ENCODE measurements at places on chromosomes 2 and 18.
A peak's percentile ranks its signal among the peaks of the same experiment; 100 is the strongest.

DNA sequence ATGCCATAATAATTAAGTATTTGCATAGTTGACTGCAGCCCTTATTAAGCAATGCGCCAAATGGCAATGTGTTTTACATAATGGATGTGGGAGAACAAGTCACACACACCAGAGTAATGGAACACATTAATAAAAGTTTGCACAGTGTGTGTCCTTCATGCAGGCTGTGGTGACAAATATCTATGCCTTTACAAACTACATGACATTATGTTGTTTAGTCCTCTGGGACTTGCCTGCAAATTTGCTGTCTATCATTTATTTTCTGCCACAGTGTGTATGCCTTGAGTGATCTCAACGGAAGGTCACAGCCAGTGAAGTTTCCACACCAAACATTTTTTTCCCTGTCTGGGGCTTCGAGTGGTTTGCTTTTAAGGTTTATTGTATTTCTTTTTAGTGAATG is 175.2 kb upstream of the TMEFF2 start:
- no peak for DNase-seq

- DNase-seq, result no peak
These were observed 22.7 kb downstream of the EXOC6B start for GRCh38 chr2:72803151-72803550.

DNA sequence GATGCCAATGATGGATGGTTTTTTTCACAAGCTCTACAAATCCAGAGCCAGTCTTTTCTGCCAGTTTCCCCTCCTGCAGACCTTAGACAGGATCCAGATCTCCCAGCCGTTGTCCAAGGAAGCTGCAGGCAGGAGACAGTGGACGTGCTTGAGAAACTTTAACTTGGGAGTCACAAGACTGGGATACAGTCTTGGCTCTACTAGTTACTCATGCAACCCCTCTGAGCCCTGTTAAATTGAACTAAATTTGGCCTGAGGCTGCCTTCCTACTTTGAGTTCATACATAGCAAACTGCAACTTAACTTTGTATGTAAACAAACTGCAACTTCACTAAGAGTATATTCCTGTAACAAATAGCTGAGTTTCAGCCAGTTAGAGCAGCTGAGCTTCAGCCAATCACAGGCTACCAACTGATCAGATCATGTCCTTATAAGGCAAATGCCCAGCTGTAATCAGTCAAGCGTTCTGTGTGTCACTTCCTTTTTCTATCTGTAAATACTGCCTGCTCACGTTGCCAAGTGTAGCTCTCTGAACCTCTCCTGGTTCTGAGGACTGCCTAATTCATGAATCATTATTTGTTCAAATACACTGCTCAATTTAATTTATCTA is 140.9 kb downstream of the CAPN13 start:
- peak; percentile 58 for DNase-seq

- DNase-seq, result no peak
These were observed 24.0 kb downstream of the CERKL start for GRCh38 chr2:181632733-181633401.

- DNase-seq, result peak; percentile 60
These were observed 26.9 kb upstream of the DTNB start for GRCh38 chr2:25700221-25700660.

GRCh38 chr2:120300385-120300784 is 45.6 kb upstream of the INHBB start:
- DNase-seq, result no peak

GRCh38 chr2:136572335-136572734 is 193.0 kb upstream of the THSD7B start:
- no peak for DNase-seq

GRCh38 chr2:137959166-137959565 is 5.1 kb upstream of the HNMT start:
- no peak for DNase-seq

GRCh38 chr2:214139630-214140284 is 271.1 kb upstream of the VWC2L start:
- DNase-seq, result no peak

GRCh38 chr2:88016960-88017779 is 823 bp upstream of the RNU2-63P start:
- DNase-seq, result peak; percentile 59

GRCh38 chr2:36915627-36916026 is 50.7 kb downstream of the STRN start:
- peak; percentile 64 for DNase-seq

DNA sequence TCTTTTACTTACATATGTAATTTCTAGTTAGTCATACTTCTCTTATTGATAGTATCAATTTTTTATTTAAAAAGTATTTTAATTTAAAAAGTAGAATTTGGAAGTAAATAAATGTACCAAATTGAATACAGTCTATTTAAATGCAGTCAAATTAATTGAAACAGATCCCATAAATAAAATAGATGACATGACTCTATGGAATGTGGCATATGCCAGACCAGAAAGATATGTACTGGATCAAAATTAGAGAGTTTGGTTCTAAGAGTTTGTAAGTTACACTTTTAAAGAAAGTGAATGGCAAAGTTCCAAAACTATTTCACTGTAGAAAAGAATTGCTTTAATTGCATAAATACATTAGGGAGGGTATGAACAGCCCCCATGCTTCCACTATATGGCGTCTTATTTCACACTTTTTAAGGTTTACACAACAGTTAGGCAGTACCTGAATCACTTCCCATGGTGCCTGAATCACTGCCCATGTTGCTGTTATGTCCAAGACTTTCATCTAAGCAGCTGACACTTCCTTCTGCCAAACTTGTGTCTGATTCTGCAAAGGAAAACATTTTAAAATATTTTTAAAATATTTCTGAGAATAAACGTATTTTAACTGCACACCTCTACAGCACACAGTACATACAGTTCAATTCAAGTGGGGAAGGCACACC is 25.2 kb downstream of the IFIH1 start:
- no peak for DNase-seq

- no peak for DNase-seq
These were observed 17.9 kb upstream of the DSG3 start for GRCh38 chr18:31429623-31430022.

GRCh38 chr2:232773815-232774214 is 2.5 kb downstream of the KCNJ13 start:
- no peak for DNase-seq

DNA sequence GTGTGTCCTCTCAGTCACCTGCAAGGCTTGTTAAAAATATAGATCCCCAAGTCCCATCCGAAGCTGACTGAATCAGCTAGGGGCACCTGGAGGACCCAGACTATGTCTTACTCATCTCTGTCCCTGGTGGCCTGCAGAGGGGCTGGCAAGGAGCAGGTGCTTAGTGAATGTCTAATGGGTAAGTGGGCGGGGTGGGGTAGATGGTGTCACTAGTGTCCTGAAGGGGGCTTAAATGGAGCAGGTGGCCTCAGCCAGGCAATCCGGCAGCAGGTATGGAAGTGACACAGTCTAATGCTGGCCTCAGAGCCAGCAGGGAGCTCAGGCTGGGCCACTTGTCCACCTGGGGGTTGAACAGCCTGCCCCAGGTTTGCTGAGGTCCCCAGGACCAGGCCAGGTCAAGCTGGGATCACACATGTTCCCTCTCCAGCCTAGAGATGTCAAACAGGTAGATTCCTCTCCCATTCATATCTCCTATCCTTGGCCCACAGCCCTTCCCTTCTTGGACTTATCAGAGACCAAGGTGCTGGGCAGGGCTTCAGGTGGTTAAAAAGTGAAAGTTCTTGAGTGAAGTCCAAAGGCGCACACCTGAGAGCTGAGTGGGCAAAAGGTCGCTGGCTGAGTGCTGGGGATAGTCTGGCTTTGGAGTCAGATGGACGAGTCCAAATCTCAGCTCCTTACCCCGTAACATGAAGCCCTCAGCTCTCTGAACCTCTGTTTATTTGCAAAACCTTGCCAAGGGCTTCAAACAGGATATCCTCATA is 1.7 kb downstream of the STEAP3 start:
- no peak for DNase-seq

- no peak for DNase-seq
These were observed 11.1 kb downstream of the AQP4 start for GRCh38 chr18:26854292-26854881.

GRCh38 chr2:8926356-8926755 is 77.1 kb downstream of the MBOAT2 start:
- no peak for DNase-seq

DNA sequence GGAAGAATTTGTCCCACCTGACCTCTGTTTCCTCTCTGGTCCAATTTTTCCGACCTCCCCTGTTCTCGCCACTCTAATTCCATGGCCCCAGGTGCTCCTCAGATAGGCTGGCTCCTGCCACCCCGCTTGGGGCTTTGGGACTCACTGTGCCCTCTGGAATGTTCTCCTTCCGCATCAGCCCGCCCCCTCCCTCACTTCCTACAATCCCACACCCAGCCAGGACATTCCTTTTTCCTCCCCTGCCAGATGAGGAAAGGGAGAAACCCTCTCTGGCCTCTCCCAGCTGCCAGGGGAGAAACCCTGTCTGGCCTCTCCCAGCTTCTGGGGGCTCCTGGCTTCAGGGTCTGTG is 3.1 kb upstream of the OR6B2 start:
- no peak for DNase-seq

DNA sequence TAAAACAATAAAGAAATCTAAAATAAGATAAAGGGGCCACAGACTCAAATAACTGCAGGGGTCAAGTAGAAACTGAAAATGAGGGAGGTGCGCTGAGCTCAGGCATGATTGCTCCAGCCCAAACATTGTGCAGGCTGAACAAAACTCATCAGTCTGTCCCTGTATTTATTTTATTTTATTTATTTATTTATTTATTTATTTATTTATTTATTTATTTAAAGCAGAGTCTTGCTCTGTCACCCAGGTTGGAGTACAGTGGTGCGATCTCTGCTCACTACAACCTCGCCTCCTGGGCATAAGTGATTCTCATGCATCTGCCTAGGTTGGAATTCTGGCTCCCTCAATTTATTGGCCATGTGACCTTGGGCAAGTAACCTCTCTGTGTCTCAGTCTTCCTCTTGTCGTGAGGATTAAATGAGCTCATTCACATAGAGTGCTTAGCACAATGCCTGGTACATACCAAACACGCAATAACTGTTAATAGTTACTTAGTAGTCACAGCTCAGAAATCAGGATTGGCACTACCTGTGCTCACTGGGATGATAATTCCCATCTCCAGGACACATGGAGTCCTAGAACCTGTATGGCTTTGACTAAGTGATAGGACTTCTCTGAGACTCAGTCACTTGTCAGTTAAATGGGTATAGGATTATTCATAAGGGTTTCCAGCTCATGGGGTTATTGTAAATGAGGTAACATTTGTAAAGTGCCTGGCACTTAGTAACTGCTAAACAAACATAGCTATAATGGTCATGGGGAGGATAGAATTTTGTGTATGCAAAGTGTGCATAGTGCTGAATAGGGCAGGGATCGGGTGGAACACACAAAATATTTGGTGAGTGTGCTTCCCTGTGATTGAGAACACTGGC is 6.0 kb downstream of the SPEG start:
- no peak for DNase-seq

- no peak for DNase-seq
These were observed 39.3 kb upstream of the ELAC1 start for GRCh38 chr18:50928551-50928950.

- no peak for DNase-seq
These were observed 52.6 kb downstream of the ZAP70 start for GRCh38 chr2:97765933-97766332.

DNA sequence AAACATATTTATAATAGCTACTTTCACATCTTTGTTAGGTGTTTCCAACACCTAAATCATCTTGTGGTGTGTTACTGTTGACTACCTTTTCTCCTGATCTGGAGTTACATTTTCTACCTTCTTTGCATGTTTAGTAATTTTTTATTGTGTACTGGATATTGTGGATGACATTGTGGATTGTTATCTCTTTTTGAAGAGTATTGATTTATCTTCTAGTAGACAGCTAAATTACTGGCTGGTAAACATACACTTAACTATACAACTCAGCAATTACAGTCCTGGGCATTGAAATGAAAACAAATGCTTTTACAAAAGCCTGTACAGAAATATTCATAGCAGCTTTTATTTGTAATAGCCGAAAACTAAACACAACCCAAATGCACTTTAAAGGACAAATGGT is 150.8 kb downstream of the PTRHD1 start:
- DNase-seq, result no peak

DNA sequence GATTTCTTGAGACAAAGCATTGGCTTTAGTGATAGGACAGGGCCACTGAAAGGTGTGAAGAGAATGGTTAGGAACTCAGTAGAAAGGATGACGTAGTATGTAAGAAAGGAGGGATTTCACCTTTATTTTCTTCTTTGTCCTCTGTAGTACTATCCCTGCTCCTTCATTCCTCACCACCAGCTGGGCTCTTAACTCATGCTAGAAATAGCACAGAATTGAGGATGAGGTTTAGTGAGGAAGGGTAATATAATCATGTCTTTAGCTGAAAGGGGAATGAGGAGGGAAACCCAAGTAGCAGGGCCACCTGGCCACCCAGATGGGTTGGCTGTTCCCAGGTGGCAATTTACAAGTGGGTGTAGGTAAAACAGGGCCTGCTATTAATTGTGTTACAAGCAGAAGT is 15.2 kb downstream of the ACVR2A start:
- no peak for DNase-seq

GRCh38 chr2:235493775-235494715 is at the start of gene AGAP1:
Gene AGAP1, plus strand, starts transcription at chr2:235494043.
- DNase-seq, result peak; percentile 68

GRCh38 chr2:205712508-205712907 is 30.2 kb downstream of the NRP2 start:
- no peak for DNase-seq

DNA sequence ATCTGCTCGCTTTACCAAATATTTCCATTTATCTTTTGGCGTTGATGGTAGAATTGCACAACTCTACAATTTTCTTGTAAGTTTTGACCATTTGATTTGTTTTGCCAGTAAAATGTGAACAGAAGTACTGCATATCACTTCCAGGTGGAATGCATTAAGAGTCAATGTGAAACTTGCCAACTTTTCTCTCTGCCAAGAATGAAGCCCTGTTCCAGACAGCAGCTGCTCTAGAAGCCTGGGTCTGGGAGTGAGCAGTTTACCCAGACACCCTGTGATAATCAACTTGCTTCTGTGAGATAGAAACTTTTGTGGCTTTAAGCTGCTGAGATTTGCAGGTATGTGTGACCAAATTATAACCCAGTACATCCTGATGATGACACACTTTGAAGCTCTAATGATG is 115.9 kb upstream of the SYT4 start:
- no peak for DNase-seq

- no peak for DNase-seq
These were observed 1499.0 kb upstream of the TMEFF2 start for GRCh38 chr2:193693758-193694157.

DNA sequence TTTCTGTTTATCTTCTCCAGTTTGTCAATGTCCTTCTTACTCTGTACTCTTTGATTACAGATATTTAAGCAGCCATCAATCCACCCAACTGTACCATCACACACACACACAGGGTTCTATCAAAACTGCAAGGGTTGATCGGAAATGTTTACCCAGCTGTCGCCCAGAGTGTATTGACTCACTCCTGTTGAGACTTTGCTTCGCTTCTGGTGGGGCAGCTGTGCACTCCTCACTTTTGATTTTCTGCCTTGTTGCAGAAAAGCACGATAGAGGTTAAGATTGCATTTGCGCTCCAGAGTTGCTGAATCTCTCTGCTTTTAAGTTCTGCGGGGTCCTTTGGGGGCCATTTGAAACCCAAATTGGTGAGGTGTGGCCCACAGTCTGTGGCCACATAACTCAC is 216.2 kb downstream of the SETBP1 start:
- DNase-seq, result no peak

- no peak for DNase-seq
These were observed 11.2 kb upstream of the GALM start for GRCh38 chr2:38654528-38655381.
